CD4-positive, alpha-beta T cell treated with Interleukin-6 at 100 ng/mL for 8 hours (primary cell): ENCODE measurements at places on chromosomes 2 and 18.

- no peak for DNase-seq
Observed at GRCh38 chr2:191724015-191724414, 46.1 kb downstream of the NABP1 start.

DNA sequence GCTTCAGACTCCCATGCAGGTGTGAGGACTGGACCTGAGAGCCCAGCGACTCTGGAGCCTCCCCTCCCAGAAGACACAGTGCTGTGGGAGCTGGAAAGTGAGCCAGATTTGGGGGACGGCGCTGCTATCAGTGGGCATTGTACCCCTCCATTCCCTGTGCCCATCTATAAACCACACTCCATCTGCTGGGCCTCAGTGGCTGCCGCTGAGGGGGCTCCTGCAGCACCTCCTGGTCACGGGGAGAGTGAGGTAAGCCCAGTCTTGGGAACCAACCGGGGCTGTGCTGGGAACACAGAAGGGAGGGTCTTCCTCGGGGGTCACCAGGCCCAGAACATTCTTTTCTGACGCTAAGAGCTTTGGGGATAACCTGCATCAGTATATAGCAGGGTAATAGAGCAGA lies 9.5 kb downstream of the PSD4 start:
- DNase-seq = no peak

GRCh38 chr2:144553379-144553778 lies 33.5 kb upstream of the ZEB2 start:
- DNase-seq = no peak

DNA sequence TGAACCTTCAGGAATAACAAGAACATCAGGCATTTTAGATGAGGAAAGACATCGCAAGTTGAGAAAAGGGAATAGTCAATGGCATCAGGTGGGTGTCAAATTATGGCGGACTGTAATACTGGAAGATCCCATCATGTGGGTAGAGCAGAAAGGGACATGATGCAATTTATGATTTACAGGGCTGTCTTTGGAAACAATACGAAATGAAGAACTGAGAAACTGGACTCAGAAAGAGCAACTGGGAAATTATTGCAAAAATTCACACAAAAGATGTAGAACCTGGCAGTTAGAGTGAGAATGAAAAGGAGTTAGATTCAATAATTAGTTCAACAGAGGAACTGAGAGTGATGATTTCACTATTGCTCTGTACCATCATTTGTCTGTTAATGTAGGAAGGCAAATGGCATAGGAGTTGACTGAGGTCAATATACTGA lies 1635.0 kb upstream of the ACVR2A start:
- DNase-seq = no peak

- peak; percentile 82 for DNase-seq
Observed at GRCh38 chr2:25294573-25295462, 46.9 kb downstream of the DNMT3A start.

DNA sequence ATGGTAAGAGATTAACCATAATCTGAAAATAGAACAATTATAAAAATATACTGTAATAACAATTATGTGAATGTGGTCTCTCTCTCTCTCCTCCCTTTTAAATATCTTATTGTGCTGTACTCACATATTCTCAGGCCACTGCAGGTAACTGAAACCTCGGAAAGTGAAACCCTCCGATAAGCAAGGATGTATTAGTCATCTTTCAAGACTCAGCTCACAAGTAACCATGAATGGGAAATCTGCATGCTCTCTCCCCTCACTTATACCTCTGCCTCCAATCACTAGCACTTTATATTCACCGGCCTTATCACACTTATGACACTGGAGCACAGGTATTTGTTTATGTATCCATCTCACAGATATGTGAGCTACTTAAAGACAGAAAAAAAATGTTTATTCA lies 139.7 kb downstream of the LRP2 start:
- DNase-seq = no peak

GRCh38 chr18:51955136-51955535 lies 384.9 kb upstream of the DCC start:
- DNase-seq = no peak

DNA sequence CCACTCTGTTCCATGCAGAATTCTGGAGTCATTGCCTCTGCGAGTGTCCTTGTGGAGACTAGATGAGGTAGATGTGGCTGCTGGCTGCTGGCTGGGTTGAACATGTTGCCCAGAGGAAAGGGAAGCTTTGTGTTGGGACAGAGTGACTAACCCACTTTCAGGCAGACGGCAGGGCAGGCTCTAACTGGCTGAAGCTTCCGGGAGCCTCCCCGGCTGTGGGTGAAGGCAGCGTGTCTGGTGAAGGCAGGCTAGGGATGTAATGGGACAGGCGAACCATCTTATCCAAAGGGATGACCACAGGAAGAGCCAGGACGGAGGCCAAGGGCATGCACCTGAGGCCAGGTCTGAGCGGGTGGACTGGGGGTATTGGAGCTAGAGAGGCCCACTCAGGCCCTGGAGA lies 16.0 kb downstream of the ASPRV1 start:
- peak; percentile 12 for DNase-seq

DNA sequence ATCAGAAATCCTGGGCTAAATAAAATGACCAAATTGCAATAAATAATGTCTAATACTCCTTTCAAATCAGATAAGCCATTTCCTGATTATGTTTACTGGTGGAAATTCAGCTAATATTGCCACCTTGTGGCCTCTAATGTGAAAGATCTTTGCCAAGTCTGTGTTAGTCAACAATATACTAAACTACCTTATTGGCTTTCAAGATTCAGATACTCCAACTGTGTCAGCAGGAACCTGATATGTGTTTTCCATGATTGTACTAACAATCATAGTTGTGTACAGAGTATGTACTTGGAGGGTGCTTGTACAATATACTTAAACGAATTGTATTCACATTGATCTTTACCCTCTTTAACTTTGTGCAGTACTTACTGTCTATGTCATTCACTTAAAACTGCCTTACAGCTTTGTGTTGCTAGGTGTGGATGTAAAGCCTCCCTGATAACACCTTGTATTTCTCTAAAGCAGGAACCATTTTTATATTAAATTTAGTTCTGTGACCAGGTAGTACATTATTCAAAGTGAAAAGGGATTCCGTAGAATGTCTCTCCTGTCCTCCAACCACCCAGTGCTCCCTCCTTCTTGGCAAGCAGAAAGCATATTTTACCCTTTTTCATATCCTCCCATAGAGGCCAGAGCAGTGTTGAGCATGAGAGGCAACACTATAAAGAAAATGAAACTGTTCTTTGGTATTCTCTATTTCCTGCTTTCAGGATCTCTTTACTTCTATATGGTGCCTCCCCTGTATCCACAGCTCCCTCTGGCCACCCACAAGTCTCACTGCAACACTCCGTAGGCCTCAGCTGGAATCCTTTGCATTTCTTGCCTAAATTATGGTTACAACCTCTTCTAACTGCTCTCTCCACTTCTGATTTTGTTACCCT lies 75.2 kb upstream of the C2orf15 start:
- peak; percentile 52 for DNase-seq
